ENCODE measurements at places on chromosomes 5 and 9.

DNA sequence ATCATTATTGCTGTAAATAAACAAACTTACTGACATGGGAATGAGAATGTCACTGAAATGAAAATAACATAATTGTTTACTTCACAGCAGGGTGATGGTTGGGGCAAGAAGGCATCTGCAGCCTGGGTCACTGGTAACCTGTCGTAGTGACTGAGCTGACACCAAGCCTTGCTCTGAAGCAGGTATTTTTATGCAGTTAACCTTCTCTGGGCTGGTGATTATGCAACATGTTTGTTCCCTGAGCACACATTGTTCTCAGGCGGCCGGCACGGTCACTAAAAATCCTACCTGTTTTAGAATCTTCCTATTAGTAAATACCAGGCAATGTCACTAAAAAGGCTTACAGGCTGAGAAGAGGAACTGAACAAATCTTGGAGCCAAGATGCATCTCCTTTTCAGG, 157.7 kb upstream of the NR3C1 start:
- DNase-seq = no peak

DNA sequence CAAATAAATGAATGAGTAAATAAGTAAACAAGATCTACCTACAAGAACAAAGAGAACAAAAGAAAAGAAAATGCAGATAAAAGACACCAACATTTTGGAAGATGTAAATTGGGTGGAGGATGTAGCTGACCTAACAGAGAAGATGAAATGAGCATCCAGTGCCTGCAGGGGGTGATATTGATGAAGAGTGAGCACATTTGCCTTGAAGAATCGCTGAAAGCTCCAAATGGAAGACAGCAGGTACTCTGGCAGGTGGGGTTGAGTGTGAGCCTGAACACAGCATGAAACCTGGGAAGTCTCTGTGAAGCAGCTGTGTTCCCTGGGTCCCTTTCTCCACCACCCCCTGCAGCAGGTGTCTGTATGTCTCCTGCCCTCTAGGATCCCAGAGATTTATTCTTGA, 125.6 kb downstream of the NXNL2 start:
- no peak for DNase-seq

GRCh38 chr9:107176436-107177151, 106.5 kb upstream of the RAD23B start:
- no peak for DNase-seq

GRCh38 chr9:70835323-70835722, 286.1 kb downstream of the TRPM3 start:
- no peak for DNase-seq

DNA sequence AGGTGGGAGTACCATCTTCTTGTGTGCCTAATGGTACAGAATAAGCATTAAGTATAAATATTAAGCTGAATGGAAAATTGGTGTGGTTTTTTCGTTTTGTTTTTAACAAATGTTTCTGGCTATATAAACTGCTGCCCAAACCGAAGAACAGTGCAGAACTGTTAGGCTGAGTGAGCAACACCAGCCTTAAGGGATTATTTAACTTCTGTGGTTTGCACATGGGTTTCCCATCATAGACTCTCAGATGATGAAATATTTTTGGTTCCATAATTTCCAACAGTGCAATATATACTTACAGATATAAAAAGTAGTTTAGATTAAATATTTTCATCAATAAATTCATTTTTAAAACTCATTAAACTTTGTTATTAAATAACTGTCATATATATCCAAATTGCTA, 16.4 kb downstream of the C5orf63 start:
- no peak for DNase-seq

- DNase-seq = no peak
Observed at GRCh38 chr9:64773491-64773931, 511.5 kb downstream of the FOXD4L5 start.

DNA sequence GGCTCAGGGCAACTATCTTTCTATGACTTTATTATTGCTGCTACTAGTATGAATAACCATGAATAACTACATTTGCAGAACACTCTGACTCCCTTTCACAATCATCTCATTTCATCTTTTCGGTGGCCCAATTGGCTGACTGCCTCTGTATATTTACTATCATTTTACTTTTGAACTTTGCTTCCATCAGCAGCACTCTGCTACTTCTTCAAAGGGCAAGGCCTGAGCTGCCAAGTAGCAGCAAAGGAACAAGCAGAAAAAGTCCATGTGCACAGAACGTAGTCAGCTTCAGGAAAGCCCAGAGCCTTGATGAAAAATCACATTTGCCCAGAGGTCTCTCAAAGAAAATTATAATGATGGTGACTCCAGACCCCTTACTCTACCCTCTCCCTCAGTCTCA, 214.5 kb upstream of the PUM3 start:
- DNase-seq = no peak

GRCh38 chr9:131278702-131279111, 2.4 kb upstream of the FAM78A start:
- no peak for DNase-seq

GRCh38 chr9:132369421-132369820, 14.6 kb upstream of the SETX start:
- DNase-seq = no peak

DNA sequence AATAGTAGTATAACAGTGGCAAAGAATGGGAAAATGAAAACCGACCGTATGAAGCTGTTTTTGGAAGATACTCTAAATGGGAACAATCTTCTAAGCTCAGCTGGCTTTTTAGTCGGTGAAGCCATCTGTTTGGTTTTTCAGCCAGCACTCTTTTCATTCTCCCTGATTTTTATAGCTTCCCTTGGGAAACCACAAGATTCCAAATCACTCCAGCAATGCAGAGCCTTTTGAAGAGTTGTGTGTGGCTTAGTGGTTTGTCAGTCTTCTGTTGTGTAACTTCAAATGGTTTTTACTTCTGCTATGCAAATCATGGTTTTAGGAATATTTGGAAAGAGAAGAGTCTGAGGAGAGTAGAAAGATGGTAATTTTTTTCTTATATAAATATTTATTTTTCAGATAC, 180.7 kb downstream of the KDM4C start:
- no peak for DNase-seq

DNA sequence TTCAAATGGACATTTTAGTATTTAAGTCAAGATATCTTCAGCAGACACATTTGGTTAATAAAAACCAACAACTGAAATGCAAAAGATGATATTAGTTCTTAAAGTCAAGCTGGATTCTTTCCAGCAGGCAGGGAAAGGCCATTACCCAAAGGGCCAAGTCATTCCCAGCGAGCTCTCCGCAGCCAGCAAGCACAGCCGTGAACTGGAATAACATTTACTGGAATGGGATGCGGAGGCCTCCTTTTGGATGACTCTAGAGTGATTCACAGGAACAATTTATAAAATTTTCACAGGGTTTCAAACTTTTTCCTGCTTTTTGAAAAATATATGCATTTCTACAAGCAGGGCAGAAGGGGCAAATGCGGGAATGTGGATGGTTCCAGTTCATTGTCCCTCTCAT, 76.6 kb upstream of the DAB2 start:
- no peak for DNase-seq

DNA sequence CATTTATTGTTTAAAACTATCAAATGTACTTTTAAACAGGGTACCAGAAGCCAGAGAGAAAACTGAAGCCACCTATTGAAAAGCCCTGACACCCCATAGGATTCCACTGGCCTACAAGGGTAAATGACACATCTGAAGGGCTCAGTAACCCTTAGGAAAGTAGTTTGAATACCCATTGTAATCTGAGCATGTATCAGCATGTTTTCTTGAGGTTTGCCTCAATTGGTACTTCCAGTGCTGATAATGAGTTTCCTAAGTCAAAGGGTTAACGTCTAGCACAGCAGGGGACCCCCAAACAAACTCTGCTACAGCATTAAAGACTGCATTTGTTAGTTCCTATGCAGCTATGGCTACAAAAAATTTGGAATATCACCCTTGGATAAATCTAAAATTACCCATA, 657.1 kb downstream of the NR2F1-AS1 start:
- DNase-seq = no peak

DNA sequence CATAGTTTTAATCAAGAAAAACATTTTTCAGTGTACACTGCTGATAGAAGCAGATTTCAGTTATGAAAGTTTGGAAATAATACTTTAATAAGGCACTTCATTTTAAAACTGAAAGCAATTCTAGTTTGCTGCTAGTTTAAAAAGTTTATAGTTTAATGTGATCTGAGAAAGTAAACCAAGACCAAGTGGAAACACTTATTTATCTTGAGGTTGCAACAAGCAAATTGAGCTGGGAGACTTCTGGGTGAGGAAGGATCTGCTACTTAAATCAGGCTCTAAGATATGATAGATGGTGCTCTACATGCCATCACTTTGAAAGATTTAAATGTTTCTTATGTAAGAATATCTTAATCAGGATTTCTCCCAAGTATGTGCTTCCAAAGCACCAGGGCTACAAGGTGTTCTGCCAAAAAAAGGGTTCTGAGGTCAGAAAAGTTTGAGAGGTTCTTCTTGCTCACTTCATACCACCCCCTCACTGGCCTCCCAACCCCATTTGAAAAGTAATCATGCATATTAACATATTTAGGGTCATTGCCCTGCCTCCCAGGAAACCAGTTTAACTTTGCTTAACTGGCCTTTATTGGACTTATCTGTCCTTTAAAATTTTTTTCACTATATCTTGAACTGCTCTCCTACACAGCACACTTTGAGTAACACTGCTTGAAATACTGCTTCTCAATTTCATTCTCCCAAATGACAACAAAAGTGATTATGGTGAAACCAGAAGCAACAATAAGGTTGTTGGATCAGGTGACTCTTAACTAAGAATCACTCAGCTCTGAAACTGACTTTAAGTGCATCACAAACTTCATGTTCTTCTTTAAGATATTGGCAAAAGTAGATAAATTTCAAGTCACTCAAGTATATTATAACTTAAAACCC, 15.5 kb downstream of the SLC44A1 start:
- no peak for DNase-seq

- DNase-seq = no peak
Observed at GRCh38 chr9:116935149-116935897, 248.2 kb downstream of the TRIM32 start.

DNA sequence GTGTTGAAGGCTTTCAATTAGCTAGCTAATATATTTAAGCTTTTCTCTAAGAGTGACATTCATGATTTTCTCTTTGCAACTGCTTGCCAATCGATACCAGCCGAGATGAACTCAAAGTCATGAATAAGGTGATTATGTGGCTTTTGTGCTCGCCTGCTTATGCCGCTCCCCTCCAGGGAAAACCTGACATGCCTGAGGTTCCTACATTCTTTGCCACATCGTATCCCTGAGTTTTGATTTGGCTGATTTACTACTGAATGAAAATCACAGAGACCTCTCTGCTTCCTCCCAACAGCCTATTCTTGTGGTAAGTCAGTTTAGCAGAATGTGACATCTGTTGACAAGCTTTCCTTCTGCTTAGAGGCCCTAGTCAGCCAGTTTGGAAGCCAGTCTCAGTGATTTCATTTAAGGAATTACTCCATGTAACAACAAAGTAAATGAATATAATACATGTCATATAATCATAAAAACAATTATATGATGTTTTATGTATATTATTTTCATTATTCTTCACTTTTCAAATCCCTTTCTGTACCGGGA, 513.4 kb downstream of the CSNK1G3 start:
- no peak for DNase-seq

GRCh38 chr5:92514896-92515295, 1066.1 kb downstream of the NR2F1-AS1 start:
- no peak for DNase-seq

GRCh38 chr5:149186506-149186905, 45.2 kb downstream of the ABLIM3 start:
- DNase-seq = no peak

DNA sequence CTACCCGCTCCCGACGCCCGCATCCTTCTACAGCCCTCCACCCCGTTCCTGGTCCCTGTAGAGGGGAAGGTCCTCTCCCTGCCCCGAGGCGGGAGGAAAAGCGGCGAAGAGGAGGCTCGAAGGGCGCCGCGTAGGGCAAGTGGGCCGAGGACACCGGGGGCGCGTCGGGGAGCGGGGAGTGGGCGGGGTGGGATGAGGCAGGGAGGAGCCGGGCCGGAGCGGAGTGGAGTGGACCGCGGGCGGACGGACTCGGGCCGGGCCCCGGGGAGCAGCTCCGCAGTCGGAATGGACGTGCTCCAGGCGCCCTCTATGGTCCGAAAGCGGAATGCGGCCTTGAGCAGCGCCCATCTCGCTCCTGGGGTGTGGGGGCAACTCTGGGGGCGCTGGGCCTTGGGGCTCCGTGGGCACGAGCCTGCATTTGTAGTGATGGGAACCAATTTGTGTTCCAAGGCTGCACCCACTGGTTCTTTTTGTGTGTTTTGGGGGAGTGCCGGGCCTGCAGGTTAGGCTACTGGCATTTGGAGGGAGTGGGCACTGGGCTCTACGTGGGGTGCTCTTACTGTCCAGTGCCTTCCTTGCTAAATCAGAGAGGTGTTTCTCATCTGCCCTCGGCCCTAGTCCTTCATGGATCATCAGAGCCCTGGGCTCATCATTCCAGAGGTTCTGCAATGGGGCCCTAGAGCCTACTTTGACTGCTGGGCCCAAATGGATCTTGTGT, 7.3 kb downstream of the IRX1 start:
- no peak for DNase-seq

GRCh38 chr5:58714046-58714445, 131.2 kb downstream of the RAB3C start:
- no peak for DNase-seq

GRCh38 chr5:125338440-125339174, 592.2 kb upstream of the ZNF608 start:
- DNase-seq = no peak

DNA sequence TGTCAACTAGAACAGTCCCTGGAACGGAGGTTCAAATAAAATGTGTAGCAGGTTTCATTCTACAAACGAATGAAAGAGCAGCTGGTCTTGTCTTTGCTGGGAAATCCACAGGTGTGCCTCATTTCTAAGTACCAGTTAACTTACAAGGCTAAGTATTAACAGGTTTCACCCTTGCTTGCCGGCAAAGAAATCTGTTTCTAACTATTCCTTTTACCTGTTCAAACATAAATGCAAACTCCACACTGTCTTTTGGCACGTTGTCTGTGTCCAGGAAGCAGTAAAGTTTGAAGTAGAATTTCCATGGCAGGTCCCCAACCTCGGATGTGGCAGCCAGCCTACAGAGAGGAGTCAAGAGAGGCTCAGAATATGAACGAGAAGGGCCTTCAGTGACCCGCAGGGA, 54.4 kb upstream of the RETREG1 start:
- no peak for DNase-seq

DNA sequence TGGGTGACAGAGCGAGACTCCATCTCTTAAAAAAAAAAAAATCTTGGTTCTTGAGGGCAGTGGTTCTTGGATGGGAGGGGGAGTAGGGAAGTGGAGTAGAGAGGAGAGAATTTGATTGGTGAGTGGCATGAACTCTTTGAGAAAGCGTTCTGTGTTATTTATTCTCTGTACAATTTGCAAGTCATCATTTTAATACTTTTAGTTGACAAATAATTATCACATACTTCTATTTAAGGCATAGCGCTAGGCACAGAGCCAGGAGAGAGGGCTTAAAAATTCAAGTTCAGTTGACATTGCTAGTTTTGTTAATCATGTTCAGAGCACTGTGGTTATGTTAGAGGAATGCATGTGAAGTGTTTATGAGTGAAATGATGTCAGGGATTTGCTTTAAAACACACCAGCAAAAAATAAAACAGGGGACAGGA, 24.6 kb downstream of the HSDL2 start:
- DNase-seq = no peak

- DNase-seq = no peak
Observed at GRCh38 chr5:82655078-82655477, 376.9 kb upstream of the RPS23 start.

Measured in stimulated activated CD8-positive, alpha-beta memory T cell treated with anti-CD3 and anti-CD28 coated beads, Interleukin-4, amount 100 ng/mL, for 24 hours (primary cell).